Brain pericyte (primary cell): ENCODE measurements at places on chromosomes 1 and 21.

DNA sequence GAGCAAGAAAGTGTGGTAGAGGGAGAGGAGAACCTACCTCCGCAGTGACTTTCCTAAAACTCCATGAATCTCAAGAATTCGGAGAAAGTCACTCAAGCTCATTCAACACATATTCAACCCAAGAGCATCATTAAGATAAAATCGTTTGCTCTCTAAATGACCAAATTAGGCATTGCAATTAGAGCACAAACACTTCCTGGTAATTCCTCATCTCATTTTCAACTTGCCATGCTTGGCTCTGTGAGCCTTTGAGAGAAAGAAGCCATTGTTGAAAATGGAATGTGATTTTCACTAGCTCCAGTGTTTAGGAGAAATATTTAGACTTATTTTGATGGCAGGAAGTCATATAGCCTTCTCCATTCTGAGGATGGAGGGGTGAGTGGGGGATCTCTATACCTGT, 52.5 kb downstream of the KAZN start:
- no peak for DNase-seq

DNA sequence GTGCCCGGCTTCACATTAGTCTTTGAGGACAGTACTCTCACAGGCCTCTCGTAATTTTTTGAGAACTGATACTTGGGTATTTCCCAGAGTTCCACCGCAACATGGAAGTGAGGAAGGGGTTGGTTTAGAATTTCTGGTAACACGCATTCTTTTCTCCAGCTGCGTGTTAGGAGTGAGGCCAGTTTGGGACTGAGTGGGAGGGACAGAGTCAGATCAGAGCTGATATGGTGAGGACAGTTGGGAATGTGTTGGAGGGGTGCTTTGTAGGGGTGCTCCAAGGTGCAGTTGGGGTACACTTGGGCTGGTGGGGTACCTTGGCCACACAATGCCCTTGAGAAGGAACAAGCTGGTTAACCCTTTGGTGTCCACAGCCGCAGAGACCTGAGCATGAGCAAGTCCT, 6.7 kb downstream of the FBXO6 start:
- DNase-seq: no peak

- no peak for DNase-seq
Observed at GRCh38 chr1:171953835-171954234, 112.5 kb downstream of the DNM3 start.

- DNase-seq: no peak
Observed at GRCh38 chr21:45262616-45263015, 25.1 kb downstream of the POFUT2 start.

DNA sequence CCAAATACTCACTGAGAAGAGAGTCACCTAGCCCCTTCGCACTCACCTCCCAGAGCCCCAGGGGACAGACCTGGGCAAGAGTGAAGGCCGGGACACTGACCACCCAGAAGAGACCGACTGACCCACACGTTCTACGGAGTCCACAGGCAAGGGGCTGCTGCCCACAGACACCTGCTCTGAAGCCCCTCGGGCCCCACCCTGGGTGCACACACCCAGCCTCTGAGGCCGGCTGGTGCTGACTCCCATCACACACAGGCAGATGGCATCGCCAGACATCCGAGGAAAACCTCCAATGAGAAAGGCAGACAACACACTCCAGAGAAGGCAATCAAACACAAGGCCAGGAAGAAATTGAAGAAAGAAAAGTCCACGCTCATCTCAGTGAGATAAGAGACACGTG, 22.1 kb downstream of the WDR4 start:
- DNase-seq: no peak

GRCh38 chr1:230824551-230824918, 43.8 kb downstream of the C1orf198 start:
- no peak for DNase-seq

DNA sequence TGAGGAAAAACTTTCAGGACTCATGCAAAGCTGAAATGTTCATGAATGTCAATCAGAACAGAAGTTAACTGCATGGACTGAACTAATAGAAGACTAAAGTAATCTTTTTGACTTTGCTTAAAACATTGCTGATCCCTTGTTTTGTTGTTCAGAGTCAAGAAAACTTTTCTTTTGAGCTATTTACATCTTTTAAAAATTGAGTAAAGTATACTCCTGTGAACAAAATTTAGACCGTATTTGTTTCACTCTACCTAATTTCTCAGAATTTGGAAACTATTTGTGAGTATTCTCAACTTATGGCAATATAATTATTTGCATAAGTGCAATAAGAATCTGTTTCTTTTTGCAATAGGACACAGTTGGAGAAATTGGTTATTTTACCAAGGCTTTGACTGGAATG, 41.1 kb downstream of the INPP5B start:
- DNase-seq: no peak

GRCh38 chr1:24108334-24109165, 3.4 kb downstream of the MYOM3 start:
- DNase-seq: no peak

- no peak for DNase-seq
Observed at GRCh38 chr1:62612770-62613169, 15.4 kb downstream of the ANGPTL3 start.

GRCh38 chr1:88648706-88649105, 35.4 kb upstream of the PKN2 start:
- DNase-seq: no peak

- DNase-seq: no peak
Observed at GRCh38 chr21:44817914-44818639, at the start of gene SUMO3. SUMO3 (minus strand) TSS chr21:44818062; CDS start chr21:44817968, 94 bp downstream.

GRCh38 chr1:24793447-24794129, 48.3 kb downstream of the CLIC4 start:
- no peak for DNase-seq

DNA sequence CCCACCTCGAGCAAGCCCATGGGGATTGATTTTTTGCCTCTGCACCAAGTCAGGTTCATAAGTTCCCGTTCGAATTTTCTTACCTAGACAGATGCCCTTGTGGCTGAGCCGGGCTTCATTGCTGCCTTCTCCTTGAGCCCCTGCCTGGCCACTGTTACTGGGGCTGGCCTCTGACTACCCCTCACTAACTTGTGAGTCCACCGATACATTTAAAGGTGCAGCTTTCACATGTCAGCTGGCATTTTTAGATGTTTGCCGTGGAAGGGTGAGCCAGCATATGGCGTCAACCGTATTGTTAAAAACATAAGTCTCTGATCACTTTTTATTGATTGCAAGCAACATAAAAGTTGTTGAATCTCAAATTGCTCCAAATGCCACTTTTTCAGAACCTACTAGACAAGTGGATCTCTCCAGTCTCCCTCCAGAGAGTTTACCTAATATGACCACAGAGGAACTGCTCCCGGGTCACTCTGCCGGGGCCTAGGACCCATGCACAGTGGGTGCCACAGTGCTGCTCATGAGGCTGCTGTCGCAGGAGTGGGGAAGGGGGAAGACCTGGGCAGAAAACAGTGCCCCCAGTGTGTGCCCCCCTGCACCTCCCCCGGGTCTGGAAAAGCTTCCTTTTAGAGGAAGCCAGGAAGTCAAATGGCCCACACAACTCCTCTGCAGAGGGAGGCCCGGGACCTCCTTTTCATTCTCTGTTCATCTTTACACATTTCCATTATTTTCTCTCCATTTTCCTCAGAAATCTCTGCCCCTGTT, 18.8 kb downstream of the MX1 start:
- no peak for DNase-seq

DNA sequence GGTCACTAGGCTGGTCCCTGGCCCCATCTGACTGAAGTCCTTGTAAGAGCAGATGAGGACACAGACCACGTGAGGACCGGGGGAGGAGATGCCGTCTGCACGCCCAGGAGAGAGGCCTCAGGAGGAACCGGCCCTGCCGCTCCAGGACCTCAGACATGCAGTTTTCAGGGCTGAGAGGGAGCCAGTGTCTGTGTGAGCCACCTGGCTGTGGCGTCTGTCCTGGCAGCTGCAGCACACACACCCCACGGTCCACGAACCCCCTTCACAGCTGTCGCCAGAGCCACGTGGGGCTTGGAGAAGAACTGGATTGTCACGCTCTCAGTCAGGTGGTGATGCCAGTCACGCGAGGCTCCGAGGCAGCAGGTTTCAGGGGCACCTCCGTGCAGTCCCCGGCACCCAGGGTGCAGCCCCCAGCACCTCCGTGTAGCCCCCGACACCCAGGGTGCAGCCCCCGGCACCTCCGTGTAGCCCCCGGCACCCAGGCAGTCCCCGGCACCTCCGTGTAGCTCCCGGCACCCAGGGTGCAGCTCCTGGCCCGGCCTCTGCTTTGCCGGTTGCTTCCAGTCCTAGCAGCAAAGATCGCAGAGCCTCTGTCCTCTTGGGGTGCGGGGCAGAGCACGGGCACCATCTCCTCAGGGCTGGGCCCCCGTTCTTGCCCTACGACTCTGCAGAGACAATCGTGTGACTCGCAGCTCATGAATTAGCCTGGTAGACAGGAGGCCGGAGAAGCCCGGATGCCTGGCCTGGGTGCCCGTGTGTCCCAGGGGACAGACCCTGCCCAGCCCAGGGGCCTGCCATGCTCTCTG, 19.0 kb upstream of the SUMO3 start:
- no peak for DNase-seq

GRCh38 chr21:43944078-43944633, 68.0 kb upstream of the TRAPPC10 start:
- DNase-seq: no peak

DNA sequence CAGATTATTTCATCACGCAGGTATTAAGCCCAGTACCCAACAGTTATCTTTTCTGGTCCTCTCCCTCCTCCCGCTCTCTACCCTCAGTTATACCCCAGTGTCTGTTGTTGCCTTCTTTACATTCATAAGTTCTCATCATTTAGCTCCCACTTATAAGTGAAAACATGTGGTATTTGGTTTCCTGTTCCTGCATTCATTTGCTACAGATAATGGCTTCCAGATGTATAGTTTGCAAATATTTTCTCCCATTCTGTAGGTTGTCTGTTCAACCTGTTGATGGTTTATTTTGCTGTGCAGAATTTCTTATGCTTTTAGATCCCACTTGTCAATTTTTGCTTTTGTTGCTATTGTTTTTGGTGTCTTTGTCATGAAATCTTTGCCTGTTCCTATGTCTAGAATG, 21.1 kb upstream of the KCNH1 start:
- DNase-seq: no peak

- DNase-seq: no peak
Observed at GRCh38 chr1:1628754-1629429, 3.1 kb upstream of the MMP23B start.

DNA sequence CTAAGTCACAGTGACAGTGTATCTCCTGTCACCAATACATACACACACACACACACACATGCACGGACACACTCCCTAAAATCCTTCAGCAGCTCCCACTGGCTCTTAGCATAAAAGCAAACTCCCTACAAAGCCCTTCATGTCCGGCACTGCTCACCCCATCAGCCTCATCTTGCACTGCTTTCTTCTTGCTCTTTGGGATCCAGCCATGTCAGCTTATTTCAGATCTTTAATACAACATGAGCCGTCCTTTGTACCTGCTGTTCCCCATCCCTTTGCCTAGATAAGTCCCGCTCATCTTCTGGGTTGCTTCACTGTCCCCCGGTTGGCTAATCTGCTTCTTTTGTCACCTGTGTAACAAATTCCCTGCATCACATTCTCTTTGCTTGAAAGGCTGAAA, 82.1 kb upstream of the VAV3 start:
- no peak for DNase-seq

- no peak for DNase-seq
Observed at GRCh38 chr1:179137617-179138255, 55.9 kb downstream of the TOR3A start.

GRCh38 chr21:31107871-31108270, 69.6 kb upstream of the KRTAP19-8 start:
- no peak for DNase-seq

GRCh38 chr1:98172578-98172977, 251.7 kb upstream of the DPYD start:
- no peak for DNase-seq

DNA sequence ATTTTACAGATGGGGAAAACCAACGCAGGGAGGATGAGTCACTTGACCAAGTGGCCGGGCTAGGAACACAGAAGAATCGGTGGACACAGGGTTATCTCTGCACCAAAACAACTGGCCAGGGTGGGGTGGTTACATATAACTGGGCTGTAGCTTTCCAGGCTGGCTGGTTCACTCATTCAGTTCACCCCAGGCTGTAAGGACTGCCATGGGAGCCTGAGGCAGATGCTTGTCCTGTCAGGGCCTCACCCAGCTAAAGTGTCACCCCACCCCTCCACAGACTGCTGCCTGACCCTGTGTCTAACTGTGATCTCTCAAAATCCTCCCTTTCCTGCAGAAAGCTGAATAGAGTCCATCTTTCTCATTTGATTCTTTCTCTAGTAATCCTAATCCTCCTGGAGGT, 387.3 kb downstream of the RYR2 start:
- DNase-seq: no peak

DNA sequence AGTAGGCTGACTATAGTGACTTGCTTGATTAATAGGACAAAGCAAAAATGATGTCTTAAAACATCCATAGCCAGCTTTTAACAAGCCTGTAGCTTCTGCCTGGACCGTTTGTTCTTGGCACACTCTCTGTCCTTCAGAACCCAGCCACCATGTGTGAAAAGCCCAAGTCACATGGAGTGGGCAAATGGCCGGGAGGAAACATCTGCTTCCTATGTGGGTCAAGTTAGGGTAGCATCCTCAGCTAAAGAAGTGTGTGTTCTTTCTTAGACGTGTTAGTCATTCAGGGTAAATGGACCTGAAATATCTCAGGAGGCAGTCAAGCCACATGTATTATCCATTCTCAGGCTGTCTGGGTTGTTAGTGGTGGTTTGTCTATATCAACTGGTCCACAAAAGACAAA, 23.4 kb downstream of the RD3 start:
- DNase-seq: no peak

DNA sequence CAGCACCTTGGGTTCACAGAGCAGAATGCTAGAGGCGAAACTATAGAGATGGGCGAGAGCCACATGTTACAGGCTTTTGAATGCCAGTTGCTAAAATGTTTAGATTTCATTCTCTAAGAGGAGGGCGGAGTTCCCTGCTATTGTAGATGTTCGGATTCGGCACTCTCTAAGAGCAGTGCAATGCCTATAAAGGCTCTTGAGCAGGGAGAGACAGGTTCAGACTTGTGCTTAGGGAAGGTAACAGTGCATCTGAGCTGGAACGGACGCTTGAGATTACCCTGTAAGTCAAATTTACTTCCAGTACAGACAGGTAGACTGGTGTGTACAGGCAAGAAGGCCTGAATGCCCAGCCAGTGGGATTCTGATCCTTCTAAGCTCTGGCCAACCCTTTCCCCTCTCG, 15.3 kb downstream of the LURAP1 start:
- DNase-seq: no peak

DNA sequence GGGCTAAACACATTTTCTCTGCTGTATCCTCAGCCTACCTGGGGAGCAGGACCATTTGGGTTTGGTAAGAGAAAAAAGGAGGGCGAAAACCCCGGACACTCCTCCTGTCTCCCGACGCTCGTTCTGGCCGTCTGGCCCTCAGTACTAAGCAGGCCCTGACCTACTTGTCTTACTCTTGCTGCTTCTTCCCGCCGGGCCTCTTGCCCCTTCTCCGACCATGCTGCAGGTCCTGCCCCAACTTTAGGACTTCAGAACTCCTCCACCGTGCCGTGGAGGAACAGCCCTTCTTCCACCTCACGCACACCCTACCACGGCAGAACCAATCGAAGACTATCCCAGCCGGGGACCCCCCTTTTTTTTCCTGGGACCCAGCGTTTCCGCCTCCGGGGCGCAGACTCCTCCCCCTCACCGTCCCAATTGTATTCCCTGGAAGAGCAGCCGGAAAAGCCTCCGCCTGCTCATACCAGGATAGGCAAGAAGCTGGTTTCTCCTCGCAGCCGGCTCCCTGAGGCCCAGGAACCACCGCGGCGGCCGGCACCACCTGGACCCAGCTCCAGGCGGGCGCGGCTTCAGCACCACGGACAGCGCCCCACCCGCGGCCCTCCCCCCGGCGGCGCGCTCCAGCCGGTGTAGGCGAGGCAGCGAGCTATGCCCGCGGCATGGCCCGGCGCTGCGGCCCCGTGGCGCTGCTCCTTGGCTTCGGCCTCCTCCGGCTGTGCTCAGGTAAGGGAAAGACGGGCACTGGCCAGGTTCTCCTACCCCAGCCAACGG, at the start of gene CHRNB2:
CHRNB2 (plus strand) TSS at position 393 of the 771 bp plus-strand sequence; CDS start at position 660, 267 bp downstream.
- no peak for DNase-seq
